ENCODE measurements at places on chromosomes 5 and 9.

- peak; percentile 57 for DNase-seq
Observed at GRCh38 chr5:180605554-180606214, 14.4 kb upstream of the SCGB3A1 start.

GRCh38 chr5:166551384-166551783 lies 1740.1 kb upstream of the WWC1 start:
- DNase-seq, result peak; percentile 15

GRCh38 chr5:50712479-50712878 lies 46.0 kb downstream of the PARP8 start:
- no peak for DNase-seq

DNA sequence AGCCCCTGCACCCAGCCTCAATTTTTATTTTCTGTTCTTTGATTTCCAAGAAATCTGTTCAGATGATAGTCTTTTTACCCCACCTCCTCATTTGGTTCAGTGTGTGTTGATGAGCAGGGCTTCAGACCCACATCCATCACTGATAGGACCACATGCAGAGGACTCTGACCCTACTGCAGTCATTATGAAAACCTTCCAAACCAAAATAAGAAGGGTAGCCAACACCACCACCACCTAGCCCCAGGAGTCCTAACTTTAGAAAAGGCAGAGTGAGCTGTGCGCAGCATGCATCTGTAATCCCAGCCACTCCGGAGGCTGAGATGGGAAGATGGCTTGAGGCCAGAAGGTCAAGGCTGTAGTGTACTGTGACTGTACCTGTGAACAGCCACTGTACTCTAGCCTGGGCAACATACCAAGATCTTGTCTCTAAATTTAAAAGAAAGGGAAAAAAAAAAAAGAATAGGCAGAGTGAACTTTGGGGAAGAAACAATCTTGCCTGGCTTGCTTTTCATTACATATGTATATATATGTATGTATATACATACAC lies 13.0 kb downstream of the CDKN2AIPNL start:
- DNase-seq, result no peak

DNA sequence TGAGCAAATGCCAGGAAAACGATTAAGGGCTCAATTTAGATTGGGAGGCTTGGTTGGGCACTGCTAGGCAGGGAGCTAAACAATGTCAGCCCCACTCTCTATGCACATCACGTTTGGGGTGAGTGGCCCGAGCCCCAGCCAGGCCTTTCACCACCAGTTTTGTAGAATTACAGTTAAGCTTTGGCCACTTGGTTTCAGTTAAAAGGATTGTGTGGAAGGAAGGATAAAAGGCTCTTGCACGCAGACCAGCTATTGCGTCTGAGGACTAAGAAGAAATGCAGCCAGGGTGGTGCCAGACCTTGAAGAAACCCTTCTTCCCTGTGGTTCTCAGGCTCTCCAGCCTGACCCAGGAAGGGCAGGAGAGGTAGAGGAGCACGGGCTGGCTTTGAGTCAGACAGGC lies 125.3 kb upstream of the SLC44A1 start:
- peak; percentile 9 for DNase-seq

GRCh38 chr9:95507464-95508241 lies 9.1 kb downstream of the PTCH1 start:
- DNase-seq, result peak; percentile 86

- DNase-seq, result no peak
Observed at GRCh38 chr9:79962836-79963235, 391.1 kb downstream of the TLE4 start.

- DNase-seq, result no peak
Observed at GRCh38 chr5:153534102-153534501, 43.6 kb downstream of the GRIA1 start.

DNA sequence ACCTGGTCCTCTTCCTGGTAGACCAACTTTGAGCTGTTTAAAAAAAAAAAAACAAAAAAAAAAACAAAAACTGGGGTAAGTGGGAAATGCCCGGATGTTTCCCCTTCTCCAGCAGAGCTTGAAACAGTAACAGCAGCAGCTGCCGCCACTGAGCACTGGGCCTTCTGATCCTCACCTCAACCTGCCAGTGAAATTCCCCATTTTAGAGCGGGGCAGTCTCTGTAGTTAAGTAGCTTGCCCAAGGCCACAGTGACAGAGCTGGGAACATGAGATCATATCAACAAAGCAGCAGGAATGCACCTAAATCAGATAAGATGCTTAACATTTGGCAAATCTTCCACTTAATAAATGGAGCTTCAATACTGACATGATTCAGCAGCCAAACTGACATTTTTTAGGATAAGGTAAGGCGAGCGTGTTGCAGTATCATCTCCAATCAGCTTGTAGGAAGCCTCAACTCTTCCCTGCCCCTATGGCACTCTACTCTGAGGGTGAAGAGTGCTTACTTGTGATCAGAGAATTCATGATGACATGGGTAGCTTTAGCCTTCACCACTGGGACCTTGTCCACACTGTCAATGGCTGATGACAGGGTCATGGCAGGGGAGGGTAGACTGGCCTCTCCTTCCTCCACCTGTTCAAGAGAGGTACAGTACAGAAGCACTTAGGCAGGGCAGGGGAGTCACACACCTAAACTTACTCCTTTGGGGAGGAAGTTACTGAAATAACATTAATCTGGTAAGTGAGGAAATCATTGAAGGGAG lies 9.3 kb downstream of the KIAA1191 start:
- DNase-seq, result no peak

GRCh38 chr9:38026021-38026809 lies 42.8 kb downstream of the SHB start:
- DNase-seq, result no peak

DNA sequence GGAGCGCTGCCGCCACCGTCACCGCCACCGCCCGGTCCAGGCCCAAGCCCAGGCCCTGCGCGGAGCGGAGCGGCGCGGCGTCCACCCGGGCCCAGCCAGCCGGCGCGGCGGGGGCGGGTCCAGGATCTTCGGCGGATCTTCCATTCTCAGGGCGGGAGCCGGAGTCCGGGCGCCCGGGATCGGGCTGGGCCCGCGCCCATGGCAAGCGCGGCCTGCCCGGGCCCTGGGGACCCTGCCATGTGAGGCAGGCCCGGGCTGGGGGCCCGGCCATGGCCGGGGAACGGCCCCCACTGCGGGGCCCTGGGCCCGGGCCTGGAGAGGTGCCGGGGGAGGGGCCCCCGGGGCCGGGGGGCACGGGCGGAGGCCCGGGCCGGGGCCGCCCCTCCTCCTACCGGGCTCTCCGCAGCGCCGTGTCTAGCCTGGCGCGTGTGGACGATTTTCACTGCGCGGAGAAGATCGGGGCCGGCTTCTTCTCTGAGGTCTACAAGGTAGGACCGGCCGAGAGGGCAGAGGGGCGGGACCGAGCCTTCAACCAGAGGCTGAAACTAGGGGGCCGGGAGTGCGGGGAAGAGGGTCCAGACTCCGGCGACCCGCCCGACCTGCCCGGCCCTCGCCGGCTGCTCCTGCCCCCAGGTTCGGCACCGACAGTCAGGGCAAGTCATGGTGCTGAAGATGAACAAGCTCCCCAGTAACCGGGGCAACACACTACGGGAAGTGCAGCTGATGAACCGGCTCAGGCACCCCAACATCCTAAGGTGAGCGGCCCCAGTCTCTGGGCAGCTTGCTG lies 482 bp downstream of the TESK1 start:
- DNase-seq, result no peak

DNA sequence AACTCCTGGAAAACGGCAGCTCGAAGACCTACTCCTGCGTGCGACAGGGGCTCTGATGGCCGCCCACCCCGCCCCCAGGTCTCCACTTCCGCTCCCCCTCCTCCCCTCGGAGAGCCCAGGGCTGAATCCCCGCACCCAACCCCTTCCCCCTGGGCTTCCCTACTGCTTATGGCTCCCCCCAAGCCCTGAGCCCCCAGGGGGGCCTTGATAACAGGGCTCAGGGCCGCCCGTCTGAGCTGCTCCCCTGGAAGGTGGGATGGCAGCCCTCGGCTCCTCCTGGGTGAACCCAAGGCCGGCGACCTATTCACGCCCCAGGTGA lies 30.4 kb downstream of the GLT6D1 start:
- DNase-seq, result no peak

DNA sequence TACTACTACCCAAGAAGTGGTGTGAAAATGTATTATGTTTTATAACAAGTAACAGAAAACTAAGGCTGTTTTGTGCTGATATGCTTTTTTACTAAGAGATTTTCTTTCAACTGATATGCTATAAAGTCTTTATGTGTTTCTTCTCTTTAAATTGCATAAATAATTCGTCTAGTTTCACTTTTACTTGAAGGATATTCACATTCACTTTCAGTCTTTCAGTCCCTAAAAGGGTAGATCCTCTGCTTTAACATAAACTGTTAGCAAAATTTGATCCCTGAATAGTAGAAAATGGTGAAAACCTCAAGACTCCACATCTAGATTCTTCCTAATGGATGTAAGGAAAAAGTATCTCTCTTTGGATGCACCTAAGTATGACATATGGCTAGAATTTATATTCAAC lies 69.0 kb upstream of the FST start:
- DNase-seq, result no peak

DNA sequence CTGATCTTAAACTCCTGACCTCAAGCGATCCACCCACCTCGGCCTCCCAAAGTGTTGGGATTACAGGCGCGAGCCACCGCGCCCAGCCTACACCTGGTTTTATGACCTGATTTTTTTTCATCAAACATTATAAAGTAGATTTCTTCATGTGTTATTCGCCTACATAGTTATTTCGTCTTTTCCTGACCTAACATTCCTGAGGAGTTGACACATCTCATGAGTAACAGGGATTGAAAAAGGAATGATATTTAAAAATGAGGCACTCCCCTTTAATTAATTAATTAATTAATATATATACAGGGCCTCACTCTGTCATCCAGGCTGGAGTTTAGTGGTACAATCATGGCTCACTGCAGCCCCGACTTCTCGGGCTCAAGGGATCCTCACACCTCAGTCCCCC lies 20.2 kb upstream of the MTMR12 start:
- no peak for DNase-seq

DNA sequence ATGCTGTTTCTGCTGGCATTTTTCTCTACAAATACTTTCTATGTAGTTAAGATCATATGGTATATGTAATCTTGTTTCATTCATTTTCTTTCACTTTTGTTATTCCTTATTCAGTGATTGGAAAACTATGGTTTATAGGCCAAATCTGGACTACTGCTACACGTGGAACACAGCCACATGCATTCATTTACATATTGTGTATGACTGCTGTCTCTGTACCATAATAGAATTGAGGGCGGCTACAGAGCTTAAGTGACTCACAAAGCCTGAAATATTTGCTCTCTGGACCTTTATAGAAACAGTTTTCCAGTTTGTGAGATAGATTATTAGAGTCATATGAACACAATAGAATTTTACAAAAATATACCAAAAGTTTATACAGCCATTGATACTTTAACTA lies 133.6 kb upstream of the CDKN2B start:
- DNase-seq, result no peak

GRCh38 chr9:136157477-136158265 lies 39.0 kb upstream of the TMEM250 start:
- no peak for DNase-seq

DNA sequence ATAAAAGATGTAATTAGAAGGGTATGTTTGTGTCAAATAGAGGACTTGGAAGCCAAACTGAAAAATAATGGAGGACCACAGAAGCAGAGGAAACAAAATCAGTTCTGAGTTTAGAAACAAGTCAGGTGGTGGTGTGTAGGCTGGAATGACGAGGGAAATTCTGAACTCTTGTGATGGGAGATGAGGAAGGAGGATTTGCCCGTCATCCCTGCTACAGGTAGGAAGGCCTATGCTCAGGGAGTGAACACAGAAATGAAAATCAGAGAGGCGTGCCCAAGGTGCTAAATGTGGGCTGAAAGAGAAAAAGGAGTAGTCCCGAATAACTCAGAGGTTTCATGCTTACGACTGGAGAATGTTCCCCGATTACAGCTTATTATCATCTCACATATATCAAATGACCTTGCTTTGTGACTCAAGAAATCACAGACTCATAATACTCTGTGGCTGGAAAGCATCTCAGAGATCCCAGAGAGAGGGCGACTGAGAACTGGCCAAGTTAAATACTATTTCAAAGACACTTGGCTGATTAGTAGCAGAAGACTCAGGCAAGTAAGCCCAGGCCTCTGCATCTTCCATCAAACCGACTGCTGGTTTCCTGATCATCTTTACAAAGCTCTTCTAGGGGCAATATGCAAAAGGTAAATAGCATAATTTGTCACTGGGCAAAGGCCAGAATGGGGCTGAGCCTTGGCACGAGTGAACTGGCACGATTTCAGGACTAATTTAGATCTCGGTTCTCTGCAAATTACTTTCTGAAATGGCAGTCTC lies 126.0 kb downstream of the SUSD1 start:
- no peak for DNase-seq

- peak; percentile 39 for DNase-seq
Observed at GRCh38 chr5:160356550-160357347, 13.7 kb downstream of the C1QTNF2 start.

DNA sequence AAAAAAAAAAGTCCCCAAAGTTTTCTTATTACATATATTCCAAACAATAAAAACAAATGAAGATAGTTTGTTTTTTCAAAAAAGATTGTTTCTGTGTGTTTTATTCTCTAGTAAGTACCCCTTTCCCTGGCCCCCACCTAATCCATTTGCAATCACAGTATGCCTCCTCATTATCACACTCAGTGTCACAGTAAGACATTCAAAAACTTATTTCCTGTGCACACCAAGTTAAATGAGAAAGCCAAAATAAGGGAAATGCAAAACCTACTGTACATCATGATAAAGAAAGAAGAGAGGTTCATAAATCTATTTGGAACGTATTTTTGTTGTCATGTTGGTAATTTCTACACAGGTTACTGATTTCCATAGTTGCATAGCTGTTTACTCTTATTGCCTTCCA lies 62.3 kb downstream of the ST8SIA4 start:
- no peak for DNase-seq

DNA sequence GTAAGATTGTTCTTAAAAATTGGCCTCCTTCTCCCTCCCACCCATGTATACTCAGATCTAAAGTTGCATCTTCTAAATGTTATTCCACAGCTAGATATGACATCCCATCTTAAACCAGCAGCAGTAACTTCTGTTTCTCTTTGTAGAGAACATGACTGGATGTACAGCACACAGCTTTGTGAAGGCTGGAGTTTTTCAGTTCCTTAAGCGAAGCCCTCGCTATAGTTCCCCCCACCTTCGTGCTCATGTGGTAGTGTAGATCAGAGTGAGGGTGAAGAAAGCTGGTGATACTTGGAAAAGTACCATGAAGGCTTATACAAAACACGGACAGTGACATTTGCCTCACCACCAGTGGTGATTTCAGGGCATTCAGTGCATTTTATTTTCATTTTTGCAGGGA lies 137.5 kb downstream of the MAT2B start:
- DNase-seq, result no peak

DNA sequence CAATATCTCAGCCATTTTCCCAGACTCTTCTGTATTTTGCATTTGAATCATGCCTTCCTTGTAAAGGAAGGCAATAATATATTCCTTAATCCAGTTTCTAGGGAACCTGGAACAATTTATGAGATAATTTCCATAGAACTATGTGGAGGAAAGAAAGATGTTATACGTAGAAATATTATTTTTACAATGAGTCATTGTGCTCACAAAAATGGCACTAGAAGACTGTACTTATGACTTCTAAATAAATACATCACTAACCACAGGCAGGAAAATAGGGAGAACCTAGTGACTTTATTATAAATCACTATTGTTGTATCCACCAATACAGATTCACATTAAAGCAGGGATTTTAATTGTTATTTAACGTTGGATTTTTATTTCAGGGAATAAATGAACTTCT lies 87.6 kb downstream of the FBXO38 start:
- DNase-seq, result no peak

- DNase-seq, result no peak
Observed at GRCh38 chr9:130139251-130139650, 33.0 kb upstream of the NCS1 start.

- DNase-seq, result no peak
Observed at GRCh38 chr5:116573279-116573701, 1.3 kb downstream of the SEMA6A start.

- DNase-seq, result peak; percentile 81
Observed at GRCh38 chr9:72592502-72593403, 71.3 kb downstream of the TMC1 start.

Measured in cerebellar cortex (tissue), 1 donor.